ENCODE measurements at places on chromosomes 2 and 18. TPM values are rescaled to one million over a fixed set of nuclear protein-coding genes. Genes with fewer than 3 reads are reported as not detected.

Gene C2orf80
- polyA plus RNA-seq: not detected

Gene CAPN14
- polyA plus RNA-seq: 0.08 TPM

Gene PSTPIP2
- polyA plus RNA-seq: 3.0 TPM

- no peak for DNase-seq
These were observed 678.0 kb upstream of the RAB6C start for GRCh38 chr2:129301431-129301913.

DNA sequence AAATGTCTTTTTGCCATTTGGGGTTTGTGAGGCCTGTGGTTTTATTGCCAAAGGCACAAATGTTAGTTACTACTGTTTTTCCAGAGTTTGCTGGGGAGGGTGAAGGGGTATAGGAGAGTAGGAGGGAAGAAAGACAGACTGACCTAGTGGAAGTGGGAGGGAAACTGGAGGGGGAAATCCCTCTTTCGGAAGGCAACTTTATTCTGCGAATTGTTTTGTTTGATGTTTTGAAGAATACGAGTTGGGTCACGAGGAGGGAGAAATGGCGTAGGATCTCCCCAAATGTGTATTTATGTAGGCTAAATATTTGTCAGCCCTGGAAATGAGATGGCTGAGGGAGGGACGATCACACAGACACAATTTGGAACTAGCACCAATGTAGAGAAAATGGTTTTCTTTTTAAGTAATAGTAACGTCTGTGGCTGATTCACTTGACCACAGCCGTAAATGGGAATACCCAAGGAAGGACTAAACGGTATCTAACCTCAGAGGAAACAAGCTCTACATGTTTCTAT, 172.3 kb downstream of the ICOS start:
- DNase-seq: no peak
